ENCODE measurements at places on chromosomes 7 and 10.

- DNase-seq, result no peak
Measured at GRCh38 chr10:112815269-112816032, 134.6 kb upstream of the TCF7L2 start.

GRCh38 chr10:44335330-44336021, 49.4 kb downstream of the CXCL12 start:
- DNase-seq, result no peak

GRCh38 chr7:91165846-91166230, 98.4 kb upstream of the FZD1 start:
- DNase-seq, result no peak

DNA sequence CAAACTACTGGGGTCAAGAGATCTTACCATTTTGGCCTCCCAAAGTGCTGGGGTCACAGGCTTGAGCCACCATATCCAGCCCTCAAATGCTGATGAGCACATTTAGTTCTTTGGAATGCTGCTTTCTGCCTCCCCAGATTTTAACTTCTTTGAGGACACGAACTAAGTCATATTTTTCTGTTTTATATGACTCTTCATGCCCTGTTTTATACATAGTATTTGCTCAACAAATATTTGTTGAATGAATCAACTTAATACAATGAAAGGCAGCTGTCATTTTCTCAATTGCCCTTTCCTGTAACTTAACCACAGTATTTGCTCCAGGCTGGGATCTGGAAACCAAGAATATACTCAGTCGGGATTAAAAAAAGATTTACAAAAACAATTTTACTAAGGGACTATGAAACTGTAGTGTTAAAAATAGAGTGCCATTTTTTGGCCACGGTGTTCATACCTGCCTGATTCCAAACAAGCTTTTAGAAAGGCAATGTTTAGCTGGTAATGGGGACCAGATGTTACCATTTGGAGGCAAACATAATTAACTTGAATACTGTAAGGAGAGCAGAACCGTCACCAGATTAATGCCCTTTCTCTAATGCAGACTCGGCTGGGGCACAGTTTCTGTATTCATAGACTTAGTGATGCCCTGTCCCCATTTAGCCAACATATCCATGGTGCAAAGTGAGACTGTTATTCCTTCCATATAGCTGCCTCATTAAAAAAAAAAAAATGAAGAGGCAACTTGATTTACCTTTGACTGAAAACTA, 117.6 kb downstream of the NRP1 start:
- DNase-seq, result no peak

DNA sequence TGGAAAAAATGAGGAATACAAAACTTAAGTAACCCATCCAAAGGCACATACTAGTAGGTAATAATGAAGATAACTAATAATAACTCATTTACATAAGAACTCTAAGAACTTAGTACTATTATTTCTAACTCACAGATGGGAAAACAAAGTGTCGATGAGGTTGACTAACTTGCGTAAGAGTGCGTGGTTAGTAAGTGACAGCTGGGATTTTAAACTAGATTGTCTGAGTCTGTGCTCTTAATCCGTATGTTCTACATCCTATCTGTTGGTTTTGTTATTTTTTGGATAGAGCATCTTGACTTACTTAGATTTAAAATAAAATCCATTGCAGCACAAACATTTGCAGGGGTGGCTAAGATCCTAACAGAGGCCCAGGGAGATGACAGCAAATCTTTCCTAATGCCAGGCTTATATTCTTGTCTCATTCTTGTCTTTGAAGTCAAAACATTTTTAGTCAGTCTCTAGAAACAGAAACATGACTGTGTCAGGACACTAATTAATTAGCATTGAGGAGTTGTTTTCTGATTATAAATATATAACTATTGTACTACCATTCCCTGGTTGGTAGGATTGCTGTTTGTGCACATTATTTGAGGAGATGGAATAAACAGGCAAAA, 11.7 kb downstream of the RPA3 start:
- DNase-seq, result no peak

GRCh38 chr7:131012477-131013031, 278.5 kb upstream of the KLF14 start:
- DNase-seq, result no peak

DNA sequence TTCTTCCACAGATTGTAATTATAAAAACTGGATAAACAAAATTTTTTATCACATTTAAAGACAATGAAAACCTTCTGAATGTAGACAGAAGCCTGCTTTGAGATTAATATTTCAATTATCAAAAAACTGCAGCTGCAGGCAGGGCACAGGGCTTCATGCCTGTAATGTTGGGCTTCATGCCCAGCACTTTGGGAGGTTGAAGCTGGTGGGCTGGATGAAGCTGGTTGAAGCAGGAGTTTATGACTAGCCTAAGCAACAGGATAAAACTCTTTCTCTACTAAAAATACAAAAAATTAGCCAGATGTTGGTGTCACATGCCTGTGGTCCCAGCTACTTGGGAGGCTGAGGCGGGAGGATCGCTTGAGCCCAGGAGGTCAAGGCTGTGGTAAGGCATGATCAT, 41.2 kb downstream of the PDZD8 start:
- DNase-seq, result no peak

DNA sequence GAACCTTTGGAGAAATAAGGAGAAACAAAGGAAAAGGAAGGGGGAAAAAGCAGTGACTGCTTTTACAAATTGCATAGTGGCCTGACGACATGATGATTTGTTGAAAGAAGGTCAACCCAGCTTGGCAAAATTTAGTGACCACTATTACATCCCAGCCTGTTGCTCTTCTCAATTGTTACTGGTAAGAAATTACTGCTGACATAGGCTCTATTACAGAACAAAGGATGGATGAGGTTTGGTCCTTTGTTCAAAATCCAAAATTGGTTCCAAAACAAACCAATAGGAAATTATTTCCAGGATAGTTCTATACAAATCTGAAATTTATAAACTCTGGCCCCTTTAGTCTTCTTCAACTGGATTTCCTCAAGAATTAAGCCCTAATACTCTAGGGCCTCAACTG, 39.6 kb downstream of the USP54 start:
- DNase-seq, result no peak

GRCh38 chr7:122014697-122015096, 129.4 kb downstream of the AASS start:
- DNase-seq, result no peak

DNA sequence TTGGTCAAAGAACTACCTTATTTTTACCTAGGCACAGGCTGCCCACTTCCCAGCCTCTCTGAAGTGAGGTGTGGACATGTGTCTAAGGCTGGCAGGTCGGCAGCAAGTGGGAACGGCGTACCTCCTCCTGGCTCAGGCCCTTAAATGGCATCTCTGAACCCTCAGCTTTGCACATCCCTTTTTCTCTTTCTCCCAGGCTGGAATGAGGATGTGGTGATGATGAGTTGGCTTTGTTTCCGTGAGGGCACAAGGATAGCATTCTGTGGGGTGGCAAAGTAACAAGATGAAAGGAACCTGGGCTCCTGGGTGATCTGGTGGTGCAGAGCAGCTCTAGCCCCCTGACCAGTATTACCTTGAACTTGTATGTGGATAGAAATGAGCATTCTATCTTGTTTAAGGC, 196.8 kb downstream of the REEP3 start:
- no peak for DNase-seq

- DNase-seq, result no peak
Measured at GRCh38 chr10:70891627-70892026, 3.3 kb upstream of the PCBD1 start.

- DNase-seq, result no peak
Measured at GRCh38 chr7:41425926-41426325, 277.0 kb downstream of the INHBA start.

- DNase-seq, result peak; percentile 1
Measured at GRCh38 chr10:92965314-92965713, 95.3 kb upstream of the CYP26C1 start.

GRCh38 chr10:114605155-114605797, 52.8 kb downstream of the ABLIM1 start:
- DNase-seq, result no peak

DNA sequence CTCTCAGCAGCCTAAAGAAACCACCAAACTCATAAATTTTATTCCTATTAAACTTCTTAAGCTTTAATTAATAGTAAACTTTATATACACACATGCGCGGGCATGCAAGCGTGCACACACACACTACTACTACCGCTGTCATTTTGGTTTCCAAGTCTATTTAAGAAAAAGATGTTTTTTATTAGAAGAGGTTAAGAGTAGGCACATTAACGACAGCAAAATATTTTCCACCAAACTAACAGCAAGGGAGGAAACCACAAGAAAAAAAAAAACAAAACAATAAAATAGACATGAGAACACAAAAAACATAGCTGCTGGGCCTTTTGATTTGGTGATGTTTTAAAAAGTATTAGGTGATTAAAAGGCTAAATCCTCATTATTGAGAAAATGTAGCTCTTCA, 28.6 kb downstream of the RTKN2 start:
- DNase-seq, result no peak

DNA sequence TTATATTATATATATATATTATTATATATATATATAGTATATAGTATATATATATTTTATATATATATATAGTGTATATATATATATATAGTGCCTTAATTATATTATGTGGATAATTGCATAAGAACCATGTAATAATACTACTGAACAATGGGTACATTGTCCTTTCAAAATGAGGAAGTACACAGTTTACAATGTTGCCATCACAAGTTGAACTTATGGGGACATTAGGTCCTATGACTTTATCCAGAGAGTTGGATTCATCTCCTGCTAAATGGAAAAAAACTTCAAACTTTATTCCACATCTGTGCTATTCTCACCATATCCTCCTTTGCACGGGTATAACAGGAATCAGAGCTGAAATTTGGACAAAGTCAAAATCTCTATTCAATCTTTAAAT, 105.0 kb upstream of the AGR3 start:
- no peak for DNase-seq

- DNase-seq, result no peak
Measured at GRCh38 chr7:16975712-16976111, 93.9 kb upstream of the AGR3 start.

DNA sequence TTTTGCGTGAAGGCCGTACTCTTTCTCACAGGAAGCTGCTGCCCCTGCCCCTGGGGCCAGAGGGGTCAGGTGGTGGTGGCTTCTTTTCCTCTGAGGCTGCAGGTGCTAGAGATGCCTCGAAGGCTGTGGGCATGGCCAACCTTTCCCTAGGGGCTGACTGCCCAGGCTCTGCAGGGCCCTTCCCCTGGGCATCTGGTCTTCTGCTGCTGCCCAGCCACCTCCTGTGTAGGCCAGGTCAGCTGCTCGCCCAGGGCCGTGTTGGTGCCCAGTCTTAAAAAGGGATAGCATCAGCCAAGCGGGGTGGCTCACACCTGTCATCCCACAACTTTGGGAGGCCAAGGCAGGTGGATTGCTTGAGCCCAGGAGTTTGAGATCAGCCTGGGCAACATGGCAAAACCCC, 114.3 kb downstream of the FAM53B start:
- DNase-seq, result no peak

- DNase-seq, result no peak
Measured at GRCh38 chr7:128951296-128951695, 13.6 kb downstream of the IRF5 start.

- no peak for DNase-seq
Measured at GRCh38 chr7:137804836-137805235, 41.9 kb downstream of the DGKI start.

DNA sequence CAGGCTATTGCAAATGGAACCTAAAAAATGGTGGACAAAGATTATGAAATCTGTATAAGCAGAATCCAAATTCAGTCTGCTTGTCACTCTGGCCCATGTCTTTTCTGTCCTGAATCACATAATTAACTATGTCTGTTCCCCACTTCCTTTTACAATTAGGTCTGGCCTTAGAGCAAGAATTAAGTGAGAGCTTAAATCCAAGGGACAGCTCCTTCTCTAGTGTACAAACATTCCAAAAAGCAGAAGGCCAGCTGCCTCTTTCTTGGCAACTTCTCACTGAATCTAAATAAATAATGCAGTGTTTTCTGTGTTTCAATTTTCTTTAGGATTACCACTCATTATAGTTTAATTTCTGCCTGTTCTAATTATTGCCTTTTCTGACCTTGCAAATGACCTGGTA, 39.3 kb upstream of the NEBL start:
- no peak for DNase-seq

- DNase-seq, result no peak
Measured at GRCh38 chr10:60932756-60933155, 11.2 kb downstream of the RHOBTB1 start.

DNA sequence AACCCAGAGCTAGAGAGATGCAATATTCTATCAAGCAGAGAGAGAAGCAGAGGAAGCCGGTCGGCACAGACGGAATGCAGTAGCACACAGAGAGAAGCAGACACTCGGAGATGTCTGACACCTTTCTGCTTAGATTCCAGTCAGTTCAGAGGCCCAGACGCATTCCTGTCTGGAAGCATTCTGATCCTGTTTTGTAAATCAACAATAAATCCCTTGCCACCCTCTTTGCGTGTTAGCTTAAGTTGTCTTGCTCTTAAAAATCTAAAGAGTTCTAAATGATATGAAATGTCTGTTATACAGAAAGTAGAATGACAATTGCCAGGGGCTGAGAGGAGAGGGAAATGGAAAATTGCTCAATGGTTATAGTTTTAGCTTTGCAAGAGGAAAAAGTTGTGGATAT, 27.4 kb upstream of the ATRNL1 start:
- DNase-seq, result no peak

- DNase-seq, result no peak
Measured at GRCh38 chr10:110793128-110793812, 78.5 kb upstream of the PDCD4 start.

GRCh38 chr7:140769852-140770251, 73.3 kb downstream of the NDUFB2 start:
- no peak for DNase-seq

- no peak for DNase-seq
Measured at GRCh38 chr7:25565002-25565401, 336.7 kb upstream of the NPVF start.

- no peak for DNase-seq
Measured at GRCh38 chr7:30934225-30934624, 22.6 kb downstream of the AQP1 start.

Measured in activated T-cell treated with anti-CD3 and anti-CD28 coated beads for 4 hours (primary cell).